Peyer's patch (tissue), 4 donors: ENCODE measurements at places on chromosomes 6 and 20.

DNA sequence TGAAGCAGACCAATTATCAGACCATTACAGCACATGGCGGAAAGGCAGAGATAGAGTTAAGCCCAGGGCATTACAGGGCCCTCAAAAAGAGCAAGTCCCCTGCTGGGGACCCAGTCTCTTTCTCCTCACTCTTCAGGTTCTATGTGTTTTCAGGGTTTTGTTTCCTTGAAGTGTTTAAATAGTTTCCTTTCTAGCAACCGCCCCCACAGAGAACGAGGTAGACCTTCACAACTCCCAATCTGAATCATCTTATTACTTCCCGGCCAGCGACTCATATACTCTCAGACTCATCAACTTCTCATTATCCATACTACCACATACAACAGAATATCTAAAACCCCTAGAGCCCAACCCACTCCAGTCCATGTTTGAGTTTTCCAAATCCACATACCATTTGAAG is 526.6 kb upstream of the ARID1B start:
- no peak for DNase-seq

DNA sequence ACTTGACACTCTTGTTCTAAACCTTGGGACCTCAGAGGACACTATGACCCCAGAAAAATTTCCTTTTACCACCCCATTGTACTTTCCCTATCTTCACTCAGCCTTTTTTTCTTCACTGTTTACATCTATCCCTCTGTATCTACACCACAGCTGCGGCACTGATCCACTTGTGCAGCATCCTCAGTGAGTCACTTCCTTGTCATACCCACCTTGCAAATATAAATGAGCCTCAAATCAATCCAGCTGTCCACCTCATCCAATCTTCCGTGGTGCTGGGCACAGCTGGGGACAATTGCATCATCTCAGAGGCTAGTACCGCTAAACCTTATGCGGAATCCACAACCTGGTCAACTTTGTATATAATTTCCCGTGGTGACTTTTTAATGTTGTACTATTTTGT is 710.5 kb downstream of the QKI start:
- DNase-seq = no peak

DNA sequence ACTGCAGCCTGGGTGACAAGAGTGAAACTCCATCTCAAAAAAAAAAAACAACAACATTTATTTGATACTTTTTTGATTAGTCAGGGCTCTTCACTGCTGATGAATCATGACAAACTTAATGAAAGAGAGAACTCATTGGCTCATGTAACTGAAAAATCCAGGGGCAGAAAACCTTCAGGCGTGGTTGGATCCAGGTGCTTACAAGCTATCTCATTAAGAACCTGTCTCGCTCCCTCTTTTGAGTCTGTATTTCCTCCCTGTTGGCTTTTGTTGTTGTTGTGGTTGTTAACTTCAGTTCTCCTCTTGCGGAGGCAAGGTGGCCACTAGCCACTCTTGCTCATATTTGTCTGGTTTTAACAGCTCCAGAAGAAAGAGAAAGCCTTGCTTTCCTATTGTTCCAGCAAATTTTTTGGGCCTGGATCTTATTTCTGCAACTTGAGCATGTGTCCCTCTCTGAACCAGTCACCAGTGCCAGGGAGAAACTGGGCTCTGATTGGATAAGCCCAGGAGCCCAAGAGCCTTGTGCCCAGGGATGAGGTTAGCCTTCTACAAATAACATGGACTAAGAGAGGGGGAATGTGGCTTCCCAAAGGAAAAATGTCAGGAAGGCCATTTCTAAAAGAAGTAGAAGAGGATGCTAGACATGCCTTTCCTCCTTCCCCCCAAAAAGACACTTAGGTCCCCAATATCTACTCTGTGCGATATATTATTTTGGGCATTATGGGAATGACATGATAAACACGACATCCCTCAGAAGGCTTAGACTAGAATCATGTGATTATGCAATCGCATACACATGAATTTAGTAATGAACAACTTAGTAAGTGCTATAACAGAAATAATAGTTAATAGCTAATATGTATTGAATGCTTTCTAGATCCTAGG is 64.5 kb downstream of the PHACTR2 start:
- DNase-seq = no peak

DNA sequence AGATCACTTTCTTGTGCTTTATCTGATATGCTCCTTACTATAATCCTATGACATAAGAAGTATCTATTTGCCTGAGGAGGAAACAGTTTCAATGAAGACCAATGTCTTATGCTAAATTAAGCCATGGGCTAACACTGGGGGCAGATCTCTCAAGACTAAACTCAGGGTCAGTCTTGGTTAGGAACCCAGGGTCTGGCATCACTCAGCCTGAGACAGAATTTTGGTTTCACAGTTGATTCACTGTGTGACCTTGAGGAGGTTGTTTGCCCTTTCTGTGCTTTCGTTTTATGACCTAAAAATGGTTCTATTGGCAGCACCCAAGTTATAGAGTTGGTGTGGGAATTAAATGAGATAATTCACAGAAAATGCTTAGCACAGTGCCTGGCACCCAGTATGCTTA is 4.9 kb upstream of the BCAS1 start:
- no peak for DNase-seq

DNA sequence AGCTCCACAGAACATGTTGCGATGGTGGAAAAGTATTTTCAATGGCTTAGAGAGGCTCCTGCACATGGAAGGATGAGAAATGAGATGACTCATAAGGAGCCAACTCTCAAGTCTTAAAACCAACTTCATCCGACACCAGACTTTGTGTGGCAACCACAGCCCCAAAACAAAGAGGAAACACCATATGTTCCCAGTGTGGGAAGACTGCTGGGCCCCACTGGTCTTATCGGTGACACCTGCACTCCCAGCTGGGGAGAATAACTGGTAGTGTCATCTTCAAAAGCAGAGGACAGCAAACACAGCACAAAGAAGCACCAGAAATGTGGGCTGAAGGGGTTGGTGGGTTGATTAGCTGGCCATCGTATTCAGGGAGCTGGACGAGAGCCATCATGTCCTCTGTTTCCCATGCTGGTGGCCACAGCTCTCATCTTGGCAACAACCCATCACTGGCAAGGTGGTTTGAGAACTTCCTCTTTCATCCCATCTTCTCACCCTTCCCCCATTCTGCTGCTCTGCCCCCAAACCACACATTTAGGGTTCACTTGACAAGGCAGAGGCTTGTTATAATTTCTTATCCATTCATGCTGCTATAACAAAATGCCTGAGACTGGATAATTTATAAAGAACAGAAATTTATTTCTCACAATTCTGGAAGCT is 46.0 kb upstream of the TASP1 start:
- DNase-seq = no peak

DNA sequence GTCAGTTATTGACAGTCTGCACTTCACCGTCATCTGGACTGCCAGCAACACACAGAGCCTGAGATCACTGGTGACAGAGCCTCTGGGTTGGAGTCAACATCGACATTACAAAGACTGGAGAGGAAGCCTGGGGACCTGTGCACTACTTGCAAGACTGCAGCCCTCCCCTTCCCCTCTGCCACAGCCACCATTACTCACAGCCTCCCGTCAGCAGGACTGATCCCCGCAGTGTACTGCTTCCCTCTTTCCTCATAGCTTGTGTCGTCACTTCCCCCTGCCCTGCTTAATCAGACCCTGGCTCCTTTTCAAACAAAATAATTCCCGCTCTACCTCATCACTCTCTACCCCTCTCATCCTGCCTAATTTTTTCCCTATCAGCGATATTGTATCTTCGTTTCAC is 235.5 kb upstream of the KCNQ5 start:
- no peak for DNase-seq

DNA sequence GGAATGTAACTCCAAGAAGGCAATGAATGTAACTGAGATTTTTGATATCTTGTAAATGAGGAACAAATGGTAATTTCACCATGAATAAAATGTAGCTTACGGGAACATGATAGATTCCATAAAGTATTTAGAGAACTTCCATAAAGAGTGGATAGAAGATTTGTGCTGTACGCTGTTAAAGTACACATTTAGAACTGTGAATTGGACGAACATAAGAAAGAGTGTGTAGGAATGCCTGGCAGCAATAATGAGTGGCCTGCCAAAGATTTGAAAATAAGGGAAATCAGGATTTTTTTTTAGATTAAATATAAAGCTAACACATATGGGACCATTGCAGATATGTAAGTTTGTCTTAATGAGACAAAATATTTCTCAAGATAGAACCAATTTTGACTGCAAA is 1153.3 kb upstream of the EYS start:
- DNase-seq = no peak

DNA sequence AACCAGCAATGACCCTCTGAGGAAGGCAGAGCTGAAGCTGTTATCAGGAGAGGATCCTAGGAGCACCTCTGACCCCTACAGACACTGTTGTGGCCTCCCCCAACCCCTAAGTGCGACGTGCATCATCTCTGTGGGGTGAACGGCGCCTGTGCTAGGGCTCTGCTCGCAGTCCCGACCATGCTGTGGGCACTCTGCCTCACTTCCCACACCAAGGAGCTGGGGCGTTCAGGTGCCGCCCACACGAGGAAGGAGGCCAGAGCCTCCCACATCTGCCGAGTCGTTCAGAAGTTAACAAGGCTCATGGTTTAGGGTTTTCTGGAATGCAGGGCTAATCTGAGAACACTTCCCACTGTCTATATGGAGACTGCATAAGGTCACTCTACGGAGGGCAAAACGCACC is 62.1 kb downstream of the GINS1 start:
- DNase-seq = no peak

GRCh38 chr6:46411456-46412197 is 79.6 kb downstream of the RCAN2 start:
- DNase-seq = no peak

DNA sequence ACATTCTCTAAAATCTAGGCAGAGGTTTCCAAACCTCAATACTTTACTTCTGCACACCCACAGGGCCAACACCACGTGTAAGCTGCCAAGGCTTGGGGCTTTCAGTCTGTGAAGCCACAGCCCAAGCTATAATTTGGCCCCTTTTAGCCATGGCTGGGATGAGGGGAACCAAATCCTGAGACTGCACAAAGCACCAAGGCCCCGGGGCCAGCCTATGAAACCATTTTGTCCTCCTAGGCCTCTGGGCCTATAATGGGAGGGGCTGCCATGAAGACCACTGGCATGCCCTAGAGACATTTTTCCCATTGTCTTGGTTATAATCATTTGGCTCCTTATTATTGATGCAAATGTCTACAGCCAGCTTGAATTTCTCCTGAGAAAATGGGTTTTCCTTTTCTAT is 513.0 kb upstream of the ADGRB3 start:
- DNase-seq = no peak

DNA sequence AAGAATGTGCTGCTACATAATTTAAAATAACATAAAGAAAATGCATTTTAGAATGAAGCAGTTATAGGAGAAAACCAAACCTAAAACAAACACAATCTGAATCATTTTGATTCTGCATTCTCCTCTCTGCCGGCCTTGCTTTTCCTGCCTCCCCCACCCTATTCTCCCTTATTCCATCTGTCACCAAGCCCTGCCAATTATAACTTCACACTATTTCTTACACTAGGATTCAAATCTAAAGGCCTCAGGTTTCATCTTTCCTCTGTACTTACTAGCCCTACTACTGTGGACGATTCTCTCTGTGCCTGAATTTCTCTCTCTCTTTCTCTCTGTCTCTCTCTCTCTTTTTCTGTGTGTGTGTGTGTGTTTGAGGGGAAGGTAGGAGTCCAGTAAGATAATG is 18.7 kb upstream of the PRIM2 start:
- DNase-seq = no peak

GRCh38 chr20:23350904-23351838 is 580 bp downstream of the NXT1 start:
- DNase-seq = peak; percentile 83

DNA sequence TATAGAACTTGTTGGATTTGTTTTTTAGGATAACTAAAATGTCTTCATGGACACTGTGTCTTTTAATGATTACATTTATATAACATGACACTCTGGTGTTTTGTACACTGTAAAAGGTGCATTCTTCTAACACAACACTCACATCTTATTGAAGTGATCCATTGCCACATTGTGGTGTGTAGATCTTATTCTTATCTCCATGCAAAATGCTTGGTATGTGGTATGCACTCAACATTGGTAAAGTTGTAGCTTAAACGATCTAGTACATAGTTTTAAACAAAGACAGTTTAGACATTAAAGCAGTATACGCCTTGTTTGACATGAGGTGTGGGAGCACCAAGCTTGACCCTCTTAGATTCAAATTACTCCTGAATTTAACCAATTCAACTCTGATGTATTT is 84.7 kb downstream of the SASH1 start:
- no peak for DNase-seq

DNA sequence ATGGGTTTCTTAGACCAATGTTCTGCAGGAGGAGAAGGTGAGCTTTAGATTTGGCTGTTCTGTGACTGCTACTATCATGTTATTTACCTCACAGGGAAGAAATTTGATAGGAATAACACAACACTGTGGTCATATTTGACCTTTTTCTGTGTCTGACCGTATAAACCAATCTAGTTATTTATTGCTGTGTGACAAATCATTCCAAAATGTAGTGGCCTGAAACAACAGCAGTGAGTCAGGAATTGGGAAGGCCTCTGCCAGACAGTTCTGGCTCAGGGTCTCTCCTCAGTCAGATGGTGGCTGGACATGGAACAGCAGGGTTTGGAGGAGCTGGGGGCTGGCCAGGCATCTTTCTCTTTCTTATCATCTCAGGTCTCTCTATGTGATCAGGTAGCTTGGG is 33.0 kb downstream of the RIPOR2 start:
- DNase-seq = no peak
